ENCODE measurements at places on chromosomes 16 and 17.

GRCh38 chr17:841313-841712 lies 59.2 kb downstream of the MRM3 start:
- DNase-seq: no peak

GRCh38 chr16:13560151-13560550 lies 359.8 kb upstream of the ERCC4 start:
- DNase-seq: no peak

DNA sequence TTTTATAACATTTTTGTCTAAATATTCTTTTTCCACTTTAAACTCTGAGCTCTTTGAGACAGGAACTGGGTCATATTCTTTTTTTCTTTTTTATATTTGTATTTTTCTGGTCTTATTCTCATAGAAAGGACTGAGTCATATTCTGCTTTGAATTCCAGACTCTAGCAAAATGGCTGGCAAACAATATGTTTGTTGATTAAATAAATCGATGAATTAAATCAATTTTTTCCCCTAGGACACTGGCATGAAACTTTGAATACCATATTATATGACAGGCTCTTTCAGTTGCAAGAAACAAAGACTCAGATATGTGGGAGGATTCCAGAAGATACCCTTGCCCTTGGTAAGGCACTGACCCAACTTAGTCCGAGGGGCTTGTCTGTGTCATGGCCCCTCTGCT lies 3.1 kb upstream of the RGS9 start:
- DNase-seq: no peak

GRCh38 chr16:30122604-30123160 lies 338 bp downstream of the MAPK3 start:
- DNase-seq: peak; percentile 35

DNA sequence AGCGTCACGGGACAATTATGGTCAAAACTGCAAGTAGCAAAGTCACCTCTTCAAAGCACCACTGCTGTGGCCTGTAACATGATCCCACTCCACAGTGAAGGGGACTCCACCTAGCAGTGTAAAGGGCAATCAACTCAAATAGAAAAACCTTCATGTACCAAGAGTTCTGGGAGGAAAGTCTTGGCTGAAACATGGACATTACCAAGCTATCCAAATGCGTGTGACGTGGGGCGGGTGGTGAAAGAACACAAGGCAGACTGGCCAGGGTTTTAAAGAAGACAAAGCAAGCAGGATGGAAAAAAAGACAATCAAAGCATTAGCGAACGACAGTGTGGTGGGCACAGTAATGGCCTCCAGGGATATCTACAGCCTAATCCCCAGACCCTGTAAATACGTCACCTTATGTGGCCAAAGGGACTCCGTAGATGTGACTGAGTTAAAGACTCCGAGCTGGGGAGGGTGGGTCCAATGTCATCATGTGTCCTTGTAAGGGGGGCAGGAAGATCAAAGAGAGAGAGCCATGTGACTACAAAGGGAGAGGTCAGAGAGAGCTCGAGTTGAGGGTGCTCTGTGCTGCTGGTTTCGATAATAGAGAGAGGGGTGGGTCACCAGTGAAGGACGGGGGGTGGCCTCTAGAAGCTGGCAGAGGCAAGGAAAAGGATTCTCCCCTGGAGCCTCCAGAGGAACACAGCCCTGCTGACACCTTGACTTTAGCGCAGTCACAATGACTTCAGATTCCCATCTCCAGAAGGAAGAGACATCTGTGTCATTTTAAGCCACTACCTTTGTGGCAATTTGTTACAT lies 6.0 kb downstream of the HSDL1 start:
- DNase-seq: peak; percentile 63

GRCh38 chr17:45907750-45908395 lies 13.5 kb downstream of the MAPT start:
- DNase-seq: no peak

DNA sequence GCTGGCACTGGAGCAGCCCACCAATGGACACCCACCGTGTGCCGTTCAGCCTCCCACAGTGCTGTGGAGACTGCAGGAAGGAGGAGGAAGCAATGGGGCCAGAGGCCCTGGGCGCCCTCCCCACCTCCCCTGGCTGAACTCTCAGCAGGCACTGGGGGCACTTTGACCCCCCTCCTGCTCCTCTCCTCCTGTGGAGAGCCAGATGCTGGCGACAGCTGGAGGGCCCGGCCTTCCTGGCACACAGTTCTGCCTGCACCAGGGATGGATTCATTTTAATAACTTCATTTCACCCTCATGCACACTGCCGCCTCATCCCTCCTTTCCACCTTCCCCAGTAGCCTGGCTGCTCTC lies 6.0 kb downstream of the NXPH3 start:
- no peak for DNase-seq

- no peak for DNase-seq
Observed at GRCh38 chr16:58041628-58041955, 16.0 kb downstream of the MMP15 start.

DNA sequence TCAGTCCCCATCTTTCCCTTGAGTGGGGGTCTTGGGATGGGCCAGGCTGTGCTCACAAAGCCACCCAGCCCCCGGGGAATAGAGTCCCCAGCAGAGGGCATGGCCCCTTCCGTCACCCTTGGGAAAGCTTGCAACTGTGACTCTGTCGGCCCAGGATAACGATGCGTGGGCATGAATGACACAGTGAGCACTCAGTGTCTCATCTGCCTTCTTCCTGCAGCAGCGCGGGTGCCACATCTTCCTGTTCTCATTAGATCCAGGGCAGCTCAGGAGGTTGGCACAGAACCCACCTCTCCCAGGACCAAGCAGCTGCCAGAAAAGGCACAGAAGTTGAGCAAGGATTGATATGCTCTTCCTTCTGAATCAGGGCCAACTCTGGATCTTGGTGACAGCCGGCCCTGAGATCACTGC lies 84.7 kb downstream of the MRC2 start:
- DNase-seq: no peak

DNA sequence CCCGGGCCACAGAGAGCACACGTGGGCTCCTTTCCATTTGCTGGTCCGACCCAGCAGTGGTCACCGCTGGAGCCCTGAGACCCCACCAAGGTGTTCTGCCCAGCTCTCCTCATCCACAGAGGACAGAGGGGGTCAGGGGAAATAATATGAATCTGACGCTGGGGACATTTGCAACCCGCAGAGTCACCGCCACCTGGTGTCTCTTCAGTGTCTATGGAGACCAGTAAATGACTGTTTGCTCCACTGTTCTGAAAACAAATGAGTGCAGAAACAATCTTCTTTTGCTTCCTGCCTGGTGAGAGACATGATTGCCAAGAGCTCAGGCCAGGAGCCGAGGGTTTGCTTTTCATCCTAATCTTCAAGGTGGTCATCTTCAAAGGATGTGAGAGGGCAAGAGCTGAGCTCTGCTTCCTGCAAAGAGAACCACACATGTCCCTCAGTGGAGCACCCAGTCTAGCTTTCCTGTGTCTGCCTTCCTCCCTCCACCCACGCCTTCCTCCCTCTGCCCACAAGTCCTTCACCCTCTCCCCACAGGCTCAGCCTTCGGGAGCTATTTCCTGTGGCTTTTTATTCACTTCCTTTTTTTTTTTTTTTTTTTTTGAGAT lies 14.7 kb upstream of the KLHDC4 start:
- peak; percentile 84 for DNase-seq

- no peak for DNase-seq
Observed at GRCh38 chr16:7101054-7101453, 231.6 kb upstream of the RBFOX1 start.
